Kidney (tissue), 22 donors: ENCODE measurements at places on chromosomes 3 and 15.

DNA sequence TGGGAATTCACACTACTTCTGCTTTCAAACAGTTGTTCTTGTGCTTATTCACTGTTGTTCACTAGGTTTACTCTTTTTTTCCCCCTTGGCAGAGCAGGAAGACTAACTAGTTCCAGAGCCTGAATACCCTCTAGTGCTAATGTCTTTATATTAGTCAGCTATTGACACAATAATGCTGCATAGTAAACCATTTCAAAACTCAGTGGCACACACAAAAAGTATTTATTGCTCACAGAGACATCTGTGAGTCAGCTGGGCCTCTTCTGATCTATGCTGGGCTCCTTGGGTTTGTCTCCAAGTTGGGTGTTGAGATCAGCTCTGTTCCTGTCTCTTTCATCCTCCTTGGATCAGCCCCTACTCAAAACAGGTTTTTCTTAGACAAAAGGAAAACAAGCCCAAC is 51.1 kb downstream of the RSRC1 start:
- DNase-seq, result no peak

DNA sequence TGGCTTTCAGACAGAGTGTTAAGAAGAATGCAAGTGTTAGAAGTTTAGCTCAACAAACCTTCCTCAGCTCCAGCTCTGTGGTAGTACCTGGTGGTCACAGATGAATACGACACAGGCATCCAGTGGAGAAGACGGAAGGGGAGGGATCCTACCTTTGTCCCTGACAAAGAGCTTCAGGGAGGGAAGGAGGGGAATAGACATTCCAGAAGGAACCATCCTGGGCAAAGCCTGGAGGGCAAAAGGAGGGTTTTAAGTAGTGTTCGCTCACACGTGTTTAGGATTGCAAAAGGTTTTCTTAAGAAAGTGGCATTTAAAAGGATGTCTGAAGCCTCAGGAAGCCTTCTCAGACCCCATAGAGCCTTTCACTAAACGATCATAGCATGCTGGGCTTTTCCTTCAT is 2.8 kb downstream of the CHCHD4 start:
- DNase-seq, result no peak

DNA sequence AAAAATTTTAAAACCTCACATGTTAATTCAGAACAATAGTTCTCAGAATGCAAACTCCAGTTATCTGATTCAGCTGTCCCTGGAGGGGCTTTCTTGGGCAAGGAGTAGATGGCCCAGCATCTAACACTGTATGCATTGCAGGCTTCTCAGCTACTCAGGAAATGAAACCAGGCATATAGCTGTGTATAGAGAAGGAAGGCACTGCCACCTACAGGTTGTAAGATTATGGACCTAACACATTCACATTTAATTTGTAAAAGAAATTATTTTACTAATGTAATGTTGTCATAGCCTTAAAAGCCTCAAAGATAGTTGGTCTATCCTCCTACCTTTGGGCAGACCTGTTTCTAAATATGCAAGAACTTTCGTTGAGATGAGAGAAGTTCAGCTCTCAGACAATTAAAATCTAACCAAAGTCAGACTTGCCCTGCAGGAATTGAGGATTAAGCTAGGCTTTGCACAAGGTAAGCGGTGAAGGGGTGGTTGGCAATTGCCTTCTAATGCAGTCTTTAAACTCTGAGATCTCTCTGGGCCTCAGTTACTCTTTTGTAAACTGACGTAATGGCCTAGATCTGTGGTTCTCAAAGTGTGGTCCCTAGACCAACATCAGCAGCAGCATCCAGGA is 132.8 kb upstream of the SLC24A5 start:
- DNase-seq, result no peak

- no peak for DNase-seq
Measured at GRCh38 chr3:138498991-138499390, 64.6 kb downstream of the ESYT3 start.

DNA sequence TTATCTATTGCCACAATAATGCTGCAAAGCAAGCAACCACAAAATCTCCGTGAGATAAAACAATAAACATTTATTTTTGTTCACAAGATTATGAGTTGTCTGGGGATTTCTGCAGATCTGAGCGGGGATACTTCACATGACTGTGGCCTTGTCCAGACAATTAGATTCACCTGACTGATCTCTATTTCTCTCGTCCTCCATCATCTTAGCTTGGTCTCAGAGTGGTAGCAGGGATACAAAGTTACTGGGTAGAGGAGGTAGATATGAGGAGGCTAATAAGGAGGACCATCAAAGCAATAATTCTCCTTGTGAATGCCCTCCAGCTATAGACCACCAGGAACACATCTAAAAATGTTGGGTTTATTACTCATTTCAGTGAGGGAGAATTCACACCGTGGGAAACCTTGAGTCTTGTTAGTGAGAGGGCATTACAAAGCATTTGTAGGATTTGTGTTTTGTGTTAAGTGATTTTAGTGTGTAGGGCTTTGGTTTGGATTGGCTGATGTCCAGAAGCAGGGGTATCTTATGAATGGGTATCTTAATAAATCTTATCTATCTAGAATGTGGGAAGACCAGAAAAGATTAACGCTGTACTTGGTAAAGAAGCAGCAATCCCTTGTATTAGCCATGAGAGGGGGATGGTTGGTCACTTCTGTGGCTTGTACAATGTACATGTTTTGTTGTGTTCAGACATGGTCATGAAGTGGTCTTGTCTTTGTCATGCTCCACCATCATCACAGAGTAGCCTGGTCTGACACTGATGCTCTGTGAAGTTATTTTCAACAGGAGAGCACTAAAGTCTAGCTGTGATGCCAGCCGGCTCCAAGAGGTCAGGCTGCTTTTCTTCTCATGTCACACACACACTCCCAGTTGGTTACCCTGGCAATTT is 287.6 kb upstream of the STT3B start:
- DNase-seq, result no peak

DNA sequence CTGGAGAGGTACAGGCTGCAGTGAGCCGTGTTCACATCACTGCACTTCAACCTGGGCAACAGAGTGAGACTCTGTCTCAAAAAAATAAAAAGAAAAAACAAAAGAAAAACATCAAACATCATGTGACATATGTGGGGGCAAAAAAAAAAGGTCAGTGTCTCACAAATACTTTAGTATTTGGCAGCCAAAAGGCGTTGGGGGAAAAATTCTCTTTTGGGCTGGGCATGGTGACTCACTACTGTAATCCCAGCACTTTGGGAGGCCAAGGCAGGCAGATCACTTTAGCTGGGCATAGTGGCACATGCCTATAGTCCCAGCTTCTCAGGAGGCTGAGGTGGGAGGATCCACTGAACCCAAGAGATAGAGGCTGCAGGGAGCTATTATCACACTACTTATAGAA is 47.6 kb downstream of the TMCC1 start:
- DNase-seq, result no peak

DNA sequence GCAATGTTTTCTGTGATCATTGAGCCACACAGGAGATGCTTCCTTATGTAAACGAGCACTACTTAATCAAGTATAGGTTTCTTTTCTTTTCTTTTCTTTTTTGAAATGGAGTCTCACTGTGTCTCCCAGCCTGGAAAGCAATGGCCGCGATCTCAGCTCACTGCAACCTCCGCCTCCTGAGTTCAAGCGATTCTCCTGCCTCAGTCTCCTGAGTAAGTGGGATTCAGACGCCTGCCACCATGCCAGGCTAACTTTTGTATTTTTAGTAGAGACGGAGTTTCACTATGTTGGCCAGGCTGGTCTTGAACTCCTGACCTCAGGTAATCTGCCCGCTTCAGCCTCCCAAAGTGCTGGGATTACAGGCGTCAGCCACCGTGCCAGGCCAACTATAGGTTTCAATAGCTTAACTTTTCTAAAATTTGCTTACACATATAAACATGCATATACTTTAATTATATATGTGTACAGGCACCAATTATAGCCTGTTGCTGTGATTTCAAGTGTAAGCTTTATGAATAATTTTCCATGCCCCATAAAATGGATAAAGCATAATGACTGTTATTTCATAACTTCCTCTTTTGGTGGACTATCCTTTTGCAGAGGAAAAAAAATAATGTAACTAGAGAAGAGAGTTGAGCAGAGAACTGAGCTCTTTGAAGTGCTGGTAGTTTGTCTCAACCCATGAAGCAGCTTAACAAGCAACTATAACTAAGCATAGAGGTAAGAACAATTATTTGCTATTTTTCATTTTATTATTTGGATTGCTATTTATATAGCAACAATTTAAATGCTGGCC is 24.8 kb upstream of the MBNL1 start:
- DNase-seq, result no peak

DNA sequence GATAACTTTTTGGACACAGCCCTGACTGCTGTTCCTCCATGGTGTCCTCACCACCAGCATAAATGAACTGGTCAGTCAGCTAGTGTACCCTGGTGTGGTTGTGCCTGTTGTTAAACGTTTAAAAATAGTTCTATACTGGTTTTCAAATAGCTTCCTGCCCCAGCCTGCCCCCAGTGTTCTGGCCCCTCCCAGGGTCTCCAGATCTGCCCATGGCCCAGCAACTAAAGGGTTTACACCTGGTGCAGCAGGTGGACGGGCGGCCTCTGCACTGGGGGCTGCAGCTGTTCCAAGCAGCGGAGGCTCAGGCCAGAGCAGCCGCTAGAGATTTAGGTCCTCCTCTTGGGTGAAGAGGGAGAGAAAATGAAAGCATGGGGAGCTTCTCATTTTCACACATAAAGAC is 6.1 kb upstream of the NR2E3 start:
- DNase-seq, result no peak

DNA sequence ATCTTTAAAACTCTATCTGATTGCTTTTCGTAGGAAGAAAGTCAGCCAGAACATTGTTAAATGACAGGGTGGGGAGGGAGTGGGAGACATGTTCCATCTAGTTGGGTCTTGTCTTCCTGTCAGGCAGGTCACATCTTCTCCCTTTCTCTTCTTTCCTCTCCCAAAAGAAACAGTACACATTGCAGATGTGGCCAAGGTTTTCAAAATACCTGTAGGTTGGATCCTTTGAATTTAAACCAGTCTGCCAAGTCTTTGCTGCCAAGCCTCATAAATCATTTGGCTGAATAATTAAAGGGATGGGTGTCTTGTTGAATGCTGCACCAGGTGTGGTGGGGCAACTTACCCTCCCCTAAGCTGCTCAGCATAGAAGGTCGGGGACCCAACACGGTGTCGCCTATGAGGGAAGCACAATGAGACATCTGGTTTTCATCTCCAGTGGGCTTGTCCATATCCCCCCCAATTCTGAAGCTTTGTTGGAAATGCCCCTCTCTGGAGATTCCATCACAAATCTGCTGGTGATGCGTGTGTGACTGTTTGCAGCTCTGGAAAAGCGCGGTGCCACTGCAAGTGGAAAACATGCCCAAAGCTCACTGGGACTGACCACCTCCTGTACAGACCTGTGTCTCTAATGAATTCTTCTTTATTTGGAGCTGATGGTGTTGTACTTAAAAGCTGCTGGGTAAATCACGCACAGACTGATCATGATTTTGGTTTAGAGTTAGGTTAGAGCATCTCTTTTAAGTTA is 112.6 kb downstream of the FILIP1L start:
- peak; percentile 52 for DNase-seq

- no peak for DNase-seq
Measured at GRCh38 chr3:16060945-16061344, 113.5 kb upstream of the GALNT15 start.

- no peak for DNase-seq
Measured at GRCh38 chr3:188817103-188817934, 354.5 kb upstream of the TPRG1 start.

- DNase-seq, result peak; percentile 64
Measured at GRCh38 chr15:58182460-58183163, 44.4 kb downstream of the AQP9 start.

- no peak for DNase-seq
Measured at GRCh38 chr3:112568642-112569041, 6.8 kb downstream of the SLC35A5 start.

DNA sequence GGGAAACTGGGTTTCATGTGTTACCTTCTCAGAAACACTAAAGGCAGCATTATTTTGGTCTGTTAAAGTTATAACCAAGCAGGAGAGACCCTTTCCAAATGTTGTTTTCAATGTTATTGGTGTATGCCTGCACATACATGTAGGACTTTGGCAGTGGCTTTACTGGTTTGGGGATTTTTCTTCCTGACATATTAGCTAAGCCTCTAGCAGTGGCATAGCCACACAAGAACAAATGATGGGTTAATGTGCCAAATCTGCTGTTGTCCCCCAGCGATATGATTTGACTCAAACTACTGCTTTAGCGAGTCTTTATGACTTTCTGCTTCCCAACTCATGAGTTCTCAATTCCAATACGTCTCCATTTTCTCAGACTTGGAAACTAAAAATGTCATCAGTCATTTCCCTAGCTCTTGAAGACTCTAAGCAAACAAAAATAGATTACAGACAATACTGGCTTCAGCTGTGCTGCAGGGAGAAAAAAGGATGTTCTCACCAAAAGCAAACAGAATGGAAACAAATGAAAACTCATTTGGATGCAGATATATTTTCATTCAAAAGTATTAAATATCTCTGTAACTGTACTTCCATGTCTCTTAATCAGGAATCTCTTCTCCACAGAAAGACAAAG is 29.6 kb downstream of the TPM1 start:
- no peak for DNase-seq

GRCh38 chr15:76636059-76636458 is 269.1 kb downstream of the SCAPER start:
- peak; percentile 0 for DNase-seq

GRCh38 chr15:67174864-67175573 is 79.4 kb downstream of the AAGAB start:
- DNase-seq, result no peak

DNA sequence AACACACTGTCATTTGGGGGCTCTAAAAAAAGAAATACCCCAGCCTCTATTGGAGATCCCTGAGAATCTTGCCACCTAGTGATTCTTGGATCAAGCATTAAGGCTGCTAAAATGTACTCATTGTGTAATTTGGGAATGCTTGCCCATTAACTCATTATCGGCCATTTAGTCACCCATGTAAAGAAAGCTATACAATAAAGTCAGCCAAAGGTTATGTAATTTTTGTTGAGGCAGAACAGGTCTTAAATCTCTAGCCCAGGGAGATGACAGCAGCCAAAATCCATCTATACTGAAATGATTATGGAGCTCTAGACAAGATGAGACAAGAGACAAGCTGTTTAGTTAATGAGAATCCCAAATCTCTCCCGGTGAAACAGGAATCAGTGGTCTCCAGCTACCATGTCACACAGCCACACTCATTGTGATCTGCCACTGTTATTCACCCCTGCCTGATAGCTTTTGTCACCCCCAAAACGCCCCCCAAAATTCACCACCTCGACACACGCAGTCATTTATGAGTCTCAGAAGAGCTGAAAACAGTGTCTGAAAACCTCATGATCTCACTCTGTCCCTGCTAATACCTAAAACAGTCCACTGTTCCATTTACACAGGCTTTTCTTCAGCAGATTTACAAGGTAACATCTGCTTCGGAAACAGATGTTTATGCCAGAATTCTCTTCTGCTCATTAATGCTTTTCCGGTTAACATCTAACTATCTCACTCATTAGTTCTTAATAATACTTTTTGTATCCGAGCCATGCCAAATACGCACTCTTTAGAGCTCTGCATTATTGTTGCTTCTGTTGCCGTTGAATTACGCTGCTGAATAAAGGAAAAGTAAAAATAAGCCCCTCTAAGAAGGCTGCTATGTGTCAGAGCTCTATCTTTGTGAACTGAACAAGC is 138.5 kb downstream of the RORA start:
- no peak for DNase-seq
